ENCODE measurements at places on chromosomes 3 and 15.

DNA sequence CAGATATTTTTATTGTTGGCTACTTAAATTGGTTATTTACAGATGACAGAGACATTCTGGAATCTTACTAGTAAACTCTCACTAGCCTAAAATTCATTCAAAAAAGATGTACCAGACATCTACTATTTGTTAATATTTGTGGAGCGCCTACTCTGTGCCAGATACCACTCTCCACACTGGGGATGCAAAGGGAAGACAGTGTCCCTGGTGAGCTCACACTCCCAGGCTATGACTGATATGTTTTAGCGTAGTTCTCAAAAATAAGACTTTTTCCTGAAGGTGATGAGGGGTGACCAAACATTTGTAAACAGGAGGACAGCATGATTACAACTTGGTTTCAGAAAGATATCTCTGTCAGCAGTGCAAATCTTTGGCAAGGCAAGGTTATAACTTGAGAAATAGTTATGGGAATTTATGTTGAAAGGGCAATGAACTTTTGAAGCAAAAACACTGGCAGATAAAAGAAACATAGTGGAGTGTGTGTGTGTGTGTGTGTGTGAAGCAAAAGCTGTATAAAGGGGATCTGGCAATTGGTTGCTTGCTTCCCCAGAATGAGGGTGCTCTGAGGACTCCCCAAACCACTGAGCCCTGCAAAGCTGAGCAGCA, 51.2 kb downstream of the HACD2 start:
- DNase-seq = no peak

DNA sequence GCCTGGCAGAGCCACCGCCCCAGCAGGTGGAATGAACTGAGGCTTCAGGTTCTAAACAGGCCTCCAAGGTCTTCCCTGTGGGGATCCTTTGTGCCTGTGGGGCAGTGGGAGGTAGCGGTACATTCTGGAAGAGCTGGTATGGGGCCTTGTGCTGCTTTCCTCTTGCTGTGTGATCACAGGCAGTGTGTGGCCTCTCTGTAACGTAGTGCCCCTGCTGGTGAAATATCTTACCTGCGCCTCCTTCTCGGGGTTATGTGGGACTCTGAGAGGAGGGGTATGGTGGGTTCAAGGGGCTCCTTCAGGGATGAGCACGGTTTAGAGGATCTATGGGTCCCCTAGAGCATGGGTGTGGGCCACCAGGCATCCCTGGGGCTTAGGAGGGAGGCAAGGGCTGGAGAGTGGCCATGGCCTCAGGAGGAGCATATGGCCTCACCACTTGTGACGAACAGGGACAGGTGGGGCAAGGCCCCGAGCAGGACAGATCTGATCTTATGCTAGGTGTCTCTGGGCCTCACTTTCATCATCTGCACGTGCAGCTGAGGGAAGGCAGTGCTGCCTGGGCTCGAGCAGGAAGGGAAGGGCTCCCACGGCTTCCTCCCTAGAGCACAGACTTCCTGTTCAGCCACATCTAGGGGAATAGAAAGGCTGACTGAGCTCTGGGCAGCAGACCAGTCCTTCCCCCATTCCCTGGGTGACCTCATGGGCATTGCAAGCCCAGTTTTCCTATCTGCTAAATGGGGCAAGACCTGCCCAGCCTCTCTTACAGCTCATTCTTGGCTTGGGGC, 1.9 kb upstream of the ALS2CL start:
- DNase-seq = no peak

DNA sequence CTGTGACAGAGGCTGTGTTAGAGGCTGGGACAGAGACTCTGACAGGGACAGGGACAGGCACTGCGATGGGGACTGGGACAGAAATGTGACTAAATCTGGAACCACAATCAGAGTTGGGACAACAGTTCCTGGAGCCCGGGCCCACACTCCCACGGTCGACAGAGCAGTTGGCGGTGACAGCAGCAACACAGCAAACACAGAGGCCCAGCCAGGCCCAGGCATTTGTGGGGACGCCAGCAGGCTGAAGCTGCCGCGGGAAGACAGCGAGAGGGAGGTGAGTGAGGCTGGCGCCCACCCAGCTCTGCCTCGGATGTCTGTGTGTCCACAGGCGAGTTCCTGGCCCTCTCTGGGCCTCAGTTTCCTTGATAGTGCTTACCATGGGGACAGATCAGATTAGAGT, 9.3 kb upstream of the HCN4 start:
- no peak for DNase-seq

DNA sequence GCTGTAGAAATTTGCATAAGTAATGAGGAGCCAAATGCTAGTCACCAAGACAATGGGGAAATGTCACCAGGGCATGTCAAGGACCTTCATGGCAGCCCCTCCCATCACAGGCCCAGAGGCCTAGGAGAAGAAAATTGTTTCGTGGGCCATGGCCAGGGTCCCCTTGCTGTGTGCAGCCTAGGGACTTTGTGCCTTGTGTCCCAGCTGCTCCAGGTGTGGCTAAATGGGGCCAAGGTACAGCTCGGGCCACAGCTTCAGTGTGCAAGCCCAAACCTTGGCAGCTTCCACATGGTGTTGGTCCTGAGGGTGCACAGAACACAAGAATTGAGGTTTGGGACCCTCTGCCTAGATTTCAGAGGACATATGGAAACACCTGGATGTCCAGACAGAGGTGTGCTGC, 208.8 kb upstream of the TBC1D5 start:
- no peak for DNase-seq

Data from skeletal muscle cell (primary cell).